ENCODE measurements at places on chromosomes 2 and 18. TPM values are rescaled to one million over a fixed set of nuclear protein-coding genes. Genes with fewer than 3 reads are reported as not detected.

The CPO gene
- not detected for total RNA-seq

The ARPC2 gene
- 295 TPM for total RNA-seq

The ATP6V1B1 gene
- total RNA-seq, result 3.6 TPM

The ERFE gene
- 8.1 TPM for total RNA-seq

The REG1B gene
- total RNA-seq, result not detected

The ZSWIM2 gene
- not detected for total RNA-seq

The CYRIA gene
- 0.30 TPM for total RNA-seq

The UBXN2A gene
- 23.7 TPM for total RNA-seq

The LOXHD1 gene
- total RNA-seq, result not detected

The CCDC178 gene
- not detected for total RNA-seq

The FAM210A gene
- 22.9 TPM for total RNA-seq

The SPDYA gene
- 0.20 TPM for total RNA-seq

The ABHD1 gene
- 0.93 TPM for total RNA-seq

The DIPK1C gene
- not detected for total RNA-seq

The ICOS gene
- not detected for total RNA-seq

The CCDC85A gene
- total RNA-seq, result 0.32 TPM

The KCNK3 gene
- 0.94 TPM for total RNA-seq

Measured in A549 treated with Hydrocortisone at 1 μM for 4 hours (cell line).